ENCODE measurements at places on chromosomes 3 and 15.

- DNase-seq, result peak; percentile 55
Observed at GRCh38 chr3:184129012-184129411, 6.1 kb upstream of the EIF2B5 start.

DNA sequence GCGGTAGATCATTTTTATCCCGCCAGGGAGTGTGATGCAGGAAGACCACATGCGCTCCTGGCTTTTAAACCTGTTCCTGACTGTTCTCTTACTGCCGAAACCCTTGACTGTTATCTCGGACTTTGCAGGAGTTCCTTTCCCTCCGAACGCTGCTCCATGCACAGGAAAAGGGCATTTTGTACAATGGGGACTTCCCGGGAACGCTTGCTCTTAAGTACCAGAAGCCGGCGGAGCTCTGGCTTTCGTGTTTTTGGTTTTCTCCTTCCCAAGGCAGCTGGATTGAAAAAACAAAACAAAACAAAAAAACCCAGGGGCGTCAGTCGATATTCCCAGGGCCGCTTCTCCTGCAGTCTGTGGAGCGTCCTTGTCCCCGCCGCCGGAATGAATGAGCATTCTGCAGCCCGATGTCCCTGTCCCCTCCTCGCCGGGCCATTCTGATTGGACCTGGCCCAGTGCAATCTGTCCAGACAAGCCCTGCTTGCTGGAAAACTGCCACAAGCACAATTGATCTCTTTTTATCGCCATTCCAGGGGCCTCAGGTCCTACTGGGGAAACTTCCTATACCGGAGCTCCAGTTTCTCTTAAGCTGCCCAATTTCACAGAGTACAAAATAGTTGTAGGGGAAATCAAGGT is 44.8 kb downstream of the SLC6A1 start:
- no peak for DNase-seq

- DNase-seq, result no peak
Observed at GRCh38 chr3:175304404-175304803, 445.3 kb downstream of the NAALADL2 start.

DNA sequence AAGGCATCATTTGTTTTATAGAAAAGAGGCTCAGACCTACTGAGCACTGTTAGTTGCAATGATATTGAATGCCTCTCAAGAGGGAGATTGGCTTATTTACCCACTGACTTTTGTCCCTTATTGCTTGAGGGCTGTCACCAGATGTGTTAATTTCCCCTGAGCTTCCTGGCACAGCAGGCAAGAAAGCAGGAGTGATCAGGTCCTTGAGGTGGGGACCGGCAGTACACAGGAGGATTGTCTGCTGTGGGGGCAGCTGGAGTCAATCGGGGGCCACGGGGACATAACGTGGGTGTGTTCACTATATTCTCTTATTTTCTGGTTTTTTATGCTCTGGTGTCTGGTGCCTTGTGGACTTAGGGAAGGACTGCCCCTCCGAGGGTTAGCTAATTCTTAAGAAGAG is 44.6 kb downstream of the GASK1A start:
- DNase-seq, result no peak

DNA sequence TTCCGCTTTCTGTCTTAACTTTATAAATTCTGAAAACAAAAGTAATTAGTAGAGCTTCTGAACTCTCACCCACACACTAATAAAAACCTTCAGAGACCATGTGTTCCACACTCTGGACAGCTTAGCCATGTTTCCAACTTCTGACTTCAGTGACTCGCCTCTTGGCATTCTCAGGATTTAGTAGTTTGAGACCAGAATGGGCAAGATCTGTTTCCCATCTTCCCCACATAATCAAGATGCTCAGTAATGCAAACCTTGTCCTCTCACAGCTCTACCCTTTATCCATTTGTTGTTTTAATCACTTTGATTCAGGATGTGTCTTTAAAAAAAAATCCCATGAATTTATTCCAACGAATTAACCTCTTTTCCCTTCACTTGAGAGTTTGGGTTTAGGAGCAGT is 166.6 kb upstream of the SLC24A5 start:
- no peak for DNase-seq

DNA sequence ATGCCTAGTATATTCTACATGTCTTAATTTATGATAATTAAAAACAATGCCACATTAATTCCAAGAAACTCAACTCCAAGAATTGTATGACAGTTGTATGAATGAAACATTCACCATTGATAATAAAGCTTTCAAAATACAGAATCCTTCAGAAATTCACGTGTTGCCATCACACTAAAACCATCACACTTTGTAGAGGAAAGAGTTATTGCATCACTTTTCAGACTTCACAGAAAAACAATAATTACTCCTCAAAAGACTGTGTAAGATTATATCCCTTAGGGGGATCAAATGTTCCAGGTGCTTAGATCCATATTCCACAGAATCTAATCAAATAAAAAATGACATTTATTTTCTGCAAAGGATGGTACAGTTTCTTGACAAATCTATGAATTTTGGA is 85.0 kb downstream of the OSBPL10 start:
- DNase-seq, result no peak

- DNase-seq, result no peak
Observed at GRCh38 chr3:10857235-10857634, 41.2 kb downstream of the SLC6A11 start.

- DNase-seq, result no peak
Observed at GRCh38 chr3:53780171-53780570, 66.0 kb downstream of the CHDH start.

GRCh38 chr3:79161941-79162340 is 605.9 kb downstream of the ROBO1 start:
- peak; percentile 53 for DNase-seq

DNA sequence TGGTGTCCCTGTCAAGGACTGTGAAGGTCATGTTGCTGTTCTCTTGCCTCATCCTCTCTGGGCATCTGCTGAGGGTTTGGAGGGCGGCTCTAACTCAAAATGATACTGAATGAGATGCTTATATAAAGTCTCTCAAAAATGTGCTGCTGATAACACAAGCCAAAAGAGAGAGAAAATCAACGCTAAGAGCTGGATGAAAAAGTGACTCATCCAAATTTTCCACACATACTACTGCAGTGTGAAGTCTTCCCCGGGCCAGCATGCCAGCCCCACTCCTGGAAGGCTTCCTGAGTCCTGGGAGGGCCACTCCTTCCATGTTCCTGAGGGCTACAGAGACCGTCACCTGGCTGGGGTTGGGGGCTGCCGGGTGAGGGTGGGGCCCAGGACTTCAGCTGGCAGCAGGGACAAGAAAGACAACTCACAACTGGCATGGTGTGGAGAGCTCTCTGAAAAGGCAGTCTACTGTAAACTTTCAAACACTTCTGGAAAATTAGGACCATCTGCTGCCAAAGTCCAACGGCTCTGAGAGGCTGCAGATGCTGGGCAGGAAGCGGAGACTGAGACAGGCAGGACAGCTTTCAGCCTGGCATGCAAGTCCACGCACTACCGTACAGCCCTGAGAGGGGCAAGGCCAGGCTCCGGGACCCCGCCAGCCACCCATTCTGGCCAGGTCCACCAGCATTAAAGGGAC is 200.3 kb downstream of the ADAMTS17 start:
- DNase-seq, result no peak

DNA sequence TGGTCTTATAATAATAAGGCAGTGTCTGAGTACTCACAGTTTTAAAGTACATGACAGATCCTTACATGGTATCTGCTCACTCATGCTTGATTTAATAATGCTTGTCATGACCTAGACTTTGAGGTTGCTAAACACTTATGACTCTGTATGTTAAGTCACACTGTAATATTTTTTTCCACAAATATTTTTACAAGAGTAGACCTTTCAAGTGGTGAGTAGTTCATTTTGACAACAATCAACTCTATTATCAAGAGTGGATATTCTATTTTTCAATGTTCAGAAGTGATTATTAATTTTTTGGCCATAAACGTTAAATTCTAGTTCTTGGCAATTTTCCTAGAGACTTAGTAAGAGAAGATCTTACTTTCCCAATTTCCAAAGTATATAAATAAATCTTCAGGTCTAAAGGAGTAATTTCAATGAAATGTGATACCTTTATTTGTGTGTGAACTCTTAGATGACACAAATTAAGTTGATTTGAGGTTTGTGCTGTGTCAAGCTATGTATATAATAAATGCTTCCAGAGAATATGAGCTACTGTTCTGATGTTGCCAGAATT is 104.5 kb downstream of the NLGN1 start:
- DNase-seq, result no peak
